ENCODE measurements at places on chromosomes 3 and 15.

DNA sequence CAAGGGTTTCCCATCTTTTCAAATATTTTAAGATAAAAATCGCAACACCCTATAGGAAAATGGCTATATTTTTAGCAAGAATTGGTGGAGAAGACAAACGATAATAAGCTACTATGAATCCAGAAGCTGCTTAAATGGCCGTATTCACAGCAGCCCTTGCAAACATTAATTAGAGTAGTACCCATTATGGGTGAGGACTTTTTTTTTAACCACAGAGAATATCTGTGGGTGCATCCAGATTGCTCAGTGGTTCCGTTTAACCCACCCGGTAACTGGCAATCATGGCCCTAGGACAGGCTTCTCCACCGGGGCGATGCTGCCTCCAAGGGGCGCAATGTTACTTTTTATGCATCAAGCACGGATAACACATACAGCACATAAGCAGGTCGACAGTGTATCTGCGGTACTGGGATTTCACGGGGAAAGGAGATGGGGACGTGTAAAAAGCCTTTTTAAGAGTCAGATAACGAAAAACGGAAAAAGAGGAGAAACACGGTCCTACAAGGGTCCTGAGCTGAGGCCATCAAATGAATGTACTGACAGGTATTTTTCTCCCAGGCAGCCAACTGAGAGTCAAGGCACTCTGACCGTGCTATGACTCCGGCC lies 968 bp upstream of the TMEM266 start:
- peak; percentile 90 for DNase-seq

GRCh38 chr3:89787485-89787884 lies 680.1 kb downstream of the EPHA3 start:
- DNase-seq: no peak

DNA sequence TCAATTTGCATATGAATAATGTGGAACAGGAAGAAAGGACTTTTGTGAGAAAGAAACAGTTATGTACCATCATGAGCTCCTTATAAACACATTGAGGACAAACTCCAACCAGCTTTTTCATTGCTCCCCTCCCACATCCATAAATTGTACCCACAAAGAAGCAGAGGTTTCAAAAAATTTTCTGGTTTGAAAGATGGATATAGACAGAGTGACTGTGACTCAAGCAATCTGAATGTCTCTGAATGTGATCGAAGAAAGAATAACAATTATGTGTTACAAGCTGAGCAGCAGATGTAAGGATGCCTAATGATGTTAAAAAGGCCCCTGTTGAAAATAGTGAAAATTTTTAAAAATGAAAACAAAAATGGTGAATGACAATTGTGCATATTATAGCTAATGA lies 127.4 kb downstream of the TFG start:
- DNase-seq: no peak

DNA sequence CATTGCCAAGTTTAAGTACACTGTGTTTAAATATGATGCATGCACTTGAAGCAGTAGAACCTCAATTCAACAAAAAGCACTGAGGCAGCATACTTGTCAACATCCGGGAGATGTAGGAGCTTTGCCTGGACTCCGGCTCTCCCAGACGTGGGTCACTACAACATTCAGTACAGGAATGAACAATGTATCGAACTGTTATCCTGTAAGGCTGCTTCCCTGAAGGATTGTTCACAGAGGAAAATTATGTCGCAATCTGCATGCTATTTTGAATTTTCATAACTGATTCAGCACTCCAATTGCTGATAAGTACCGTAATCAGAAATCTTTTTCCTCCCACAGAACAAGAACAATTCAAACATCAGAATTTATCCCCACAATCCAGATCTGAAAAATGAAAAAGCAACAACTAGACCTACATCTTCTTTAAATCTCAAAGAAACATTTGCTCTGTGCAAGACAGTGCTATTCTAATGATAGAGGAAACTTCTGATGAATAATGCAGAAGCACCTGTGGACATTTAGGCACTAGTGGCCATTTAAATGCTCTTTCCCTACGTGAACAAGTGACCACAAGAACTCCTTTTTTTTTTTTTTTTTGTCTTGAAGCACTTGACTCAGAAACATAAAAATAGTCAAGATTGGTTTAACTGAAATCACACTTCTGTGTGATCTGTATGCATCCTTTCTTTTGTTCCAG lies 113.4 kb downstream of the PLCH1 start:
- DNase-seq: no peak

- DNase-seq: no peak
Measured at GRCh38 chr3:141933421-141934300, 57.2 kb downstream of the ATP1B3 start.

- DNase-seq: no peak
Measured at GRCh38 chr3:147141516-147142288, 264.6 kb downstream of the ZIC4 start.

DNA sequence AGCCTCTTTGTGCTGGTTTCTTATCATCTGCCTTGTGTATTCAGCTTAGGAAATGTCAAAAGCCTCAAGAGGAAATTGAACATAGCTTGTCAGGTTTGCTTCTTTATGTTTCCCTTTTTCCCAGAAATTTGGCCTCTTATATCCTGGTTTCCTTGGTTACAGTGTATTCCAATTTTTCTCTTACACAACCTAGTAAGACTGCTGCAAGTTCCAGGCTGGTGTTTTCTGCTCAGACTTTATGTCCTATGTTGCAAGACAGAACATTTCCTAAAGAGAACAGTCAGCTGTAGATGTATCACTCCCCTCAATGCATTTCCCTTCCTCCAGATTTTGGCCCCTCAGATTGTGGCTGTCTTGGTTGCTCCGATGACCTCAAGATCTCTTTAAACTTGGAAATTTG lies 102.5 kb downstream of the SH3GL3 start:
- no peak for DNase-seq

DNA sequence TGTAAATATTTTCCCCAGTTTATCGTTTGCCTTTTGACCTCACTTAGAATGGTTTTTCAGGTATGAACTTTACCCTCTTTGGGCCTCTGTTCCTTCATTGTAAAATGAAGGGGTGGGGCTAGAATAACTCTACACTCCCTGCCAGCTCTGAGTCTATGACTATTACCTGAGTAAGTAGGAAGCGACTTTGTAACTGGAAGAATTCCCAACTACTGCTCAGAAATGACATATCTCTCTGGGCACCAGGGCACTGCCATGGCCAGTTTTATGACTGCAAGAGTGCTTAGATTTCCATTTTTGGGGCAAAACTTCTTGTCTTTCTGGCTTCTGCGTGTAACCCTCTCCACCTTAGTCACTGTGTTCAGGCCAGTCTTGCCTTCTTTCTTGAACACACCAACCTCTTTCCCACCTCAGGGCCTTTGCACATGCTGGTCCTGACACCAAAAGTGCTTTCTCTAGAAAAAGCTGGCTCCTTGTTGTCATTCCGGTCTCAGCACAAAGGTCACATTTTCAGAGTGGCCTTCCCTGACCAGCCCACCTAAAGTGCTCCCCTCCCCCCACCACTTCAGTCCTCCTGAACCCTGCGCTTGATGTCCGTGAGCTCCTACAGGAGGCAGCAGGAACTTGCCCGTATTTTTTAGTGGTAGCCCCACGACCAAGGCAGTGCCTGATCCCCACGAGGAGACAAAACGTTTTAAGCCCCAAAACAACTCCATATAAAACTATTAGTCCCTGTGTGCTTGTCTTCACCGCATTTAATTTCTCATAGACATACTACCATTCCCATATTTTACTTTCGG lies 25.6 kb downstream of the CDCP1 start:
- DNase-seq: no peak

GRCh38 chr15:81373775-81374395 lies at the start of gene TMC3:
Gene TMC3, minus strand, starts transcription at chr15:81374213. Its CDS starts 136 bp downstream, at chr15:81374077.
- peak; percentile 84 for DNase-seq

- DNase-seq: no peak
Measured at GRCh38 chr3:79351699-79352098, 416.1 kb downstream of the ROBO1 start.

DNA sequence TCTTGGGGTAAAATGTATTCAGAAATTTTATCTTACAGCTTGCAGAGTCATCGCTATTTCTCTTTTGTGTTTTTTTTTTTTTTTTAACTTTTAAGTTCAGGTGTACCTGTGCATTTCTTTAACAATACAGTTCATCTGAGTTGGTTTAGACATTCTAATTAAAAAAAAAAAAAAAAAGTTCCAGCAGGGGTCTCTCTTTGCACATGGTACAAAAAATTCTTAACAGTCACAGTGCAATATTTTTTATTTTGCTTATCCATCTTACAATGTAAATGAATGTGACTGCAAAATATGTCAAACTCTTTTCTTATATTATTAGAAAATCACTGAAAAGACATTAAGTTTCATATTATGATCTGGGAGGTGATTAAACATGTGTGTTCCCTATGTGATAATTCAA lies 47.5 kb upstream of the SLC9A9 start:
- DNase-seq: peak; percentile 32

DNA sequence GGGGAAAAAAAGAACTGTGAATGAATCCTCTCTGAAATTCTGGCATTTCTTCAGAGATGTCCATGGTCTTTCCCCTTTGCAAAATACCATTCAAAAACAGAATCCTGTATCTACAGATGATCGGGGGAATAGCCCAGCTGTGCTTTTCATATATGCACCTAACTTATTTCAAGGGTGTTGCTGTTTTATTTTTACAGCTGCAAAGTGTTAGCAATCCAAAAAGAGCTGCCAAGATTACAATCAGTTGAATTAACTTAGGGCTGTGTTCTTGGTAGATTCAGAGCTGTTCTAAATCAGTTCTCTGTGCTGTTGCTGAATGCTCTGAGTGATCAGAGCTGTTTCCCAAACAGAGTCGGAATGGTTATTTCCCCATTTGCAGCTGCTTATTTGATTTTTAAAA lies 175.7 kb upstream of the SEMA6D start:
- DNase-seq: no peak

GRCh38 chr3:111926266-111926676 lies 52.6 kb upstream of the ABHD10 start:
- DNase-seq: no peak

DNA sequence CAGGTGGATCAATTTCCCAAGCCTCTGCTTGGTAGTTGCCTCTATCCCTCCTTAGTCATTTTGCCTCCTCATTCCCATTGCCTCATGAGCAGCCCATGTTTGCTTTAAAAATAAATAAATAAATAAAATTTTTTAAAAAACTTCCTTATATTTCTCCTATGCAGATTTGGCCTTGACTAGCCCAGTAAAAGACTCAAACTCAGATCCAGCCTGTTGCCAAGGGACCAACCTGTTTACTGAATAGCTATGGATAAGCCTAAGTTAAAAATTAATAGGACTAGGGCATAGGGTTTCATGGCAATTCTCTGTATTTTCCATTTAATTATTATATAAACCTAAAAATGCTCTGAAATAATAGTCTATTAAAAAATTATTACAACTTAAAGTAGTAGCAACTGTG lies 384.4 kb downstream of the RSL24D1 start:
- no peak for DNase-seq

DNA sequence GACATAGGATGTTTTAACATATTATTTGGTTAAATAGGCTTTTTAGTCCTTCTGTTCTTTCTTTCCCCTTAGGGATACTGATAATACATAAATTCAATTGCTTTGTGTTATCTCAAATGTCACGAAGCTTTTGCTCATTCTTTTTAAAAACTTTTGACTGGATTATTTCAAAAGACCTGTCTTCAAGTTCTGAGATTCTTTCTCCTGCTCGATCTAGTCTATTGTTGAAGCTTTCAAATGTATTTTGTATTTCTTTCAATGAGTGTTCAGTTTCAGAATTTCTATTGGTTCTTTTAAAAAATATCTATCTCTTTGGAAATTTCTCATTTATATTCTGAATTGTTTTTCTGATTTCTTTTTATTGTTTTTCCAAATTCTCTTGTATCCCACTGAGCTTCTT lies 16.9 kb downstream of the IL20RB start:
- DNase-seq: no peak

DNA sequence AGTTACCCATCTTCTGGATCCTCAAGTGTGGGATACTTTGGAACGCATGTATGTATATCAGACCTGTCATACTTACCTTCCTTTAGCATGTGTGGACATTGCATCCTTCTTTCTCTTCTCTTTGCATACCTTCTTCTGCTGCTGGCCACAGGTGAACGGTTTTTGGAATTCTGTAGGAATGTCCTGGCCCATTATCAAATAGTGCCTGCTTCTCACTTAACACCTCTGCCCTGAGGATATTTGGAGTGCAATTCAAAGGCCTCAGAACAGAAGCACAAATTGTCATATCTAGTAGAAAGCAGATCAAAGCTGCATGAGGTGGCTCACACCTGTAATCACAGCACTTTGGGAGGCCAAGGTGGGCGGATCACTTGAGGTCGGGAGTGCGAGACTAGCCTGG lies 34.1 kb upstream of the UACA start:
- DNase-seq: no peak

DNA sequence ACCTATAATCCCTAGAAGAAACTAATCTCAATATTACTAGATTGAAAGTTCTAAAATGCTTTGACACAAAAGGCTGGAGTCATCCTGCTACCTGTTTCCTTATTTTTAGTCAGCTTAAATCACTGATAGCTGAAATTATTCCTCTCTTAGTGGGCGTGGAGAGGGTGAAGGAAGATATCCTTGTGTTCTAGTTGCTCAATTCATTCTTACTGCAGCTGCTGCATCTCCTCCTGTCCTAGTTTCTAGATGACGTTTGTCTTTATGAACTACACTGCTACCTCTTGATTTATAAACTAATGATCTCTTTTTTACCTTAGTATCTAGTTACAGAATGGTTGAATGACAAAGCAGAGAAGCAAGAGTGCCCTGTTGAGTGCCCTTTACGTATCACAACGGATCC lies 50.7 kb downstream of the SETD5 start:
- DNase-seq: no peak

- no peak for DNase-seq
Measured at GRCh38 chr3:28349469-28350000, 911 bp upstream of the AZI2 start.

DNA sequence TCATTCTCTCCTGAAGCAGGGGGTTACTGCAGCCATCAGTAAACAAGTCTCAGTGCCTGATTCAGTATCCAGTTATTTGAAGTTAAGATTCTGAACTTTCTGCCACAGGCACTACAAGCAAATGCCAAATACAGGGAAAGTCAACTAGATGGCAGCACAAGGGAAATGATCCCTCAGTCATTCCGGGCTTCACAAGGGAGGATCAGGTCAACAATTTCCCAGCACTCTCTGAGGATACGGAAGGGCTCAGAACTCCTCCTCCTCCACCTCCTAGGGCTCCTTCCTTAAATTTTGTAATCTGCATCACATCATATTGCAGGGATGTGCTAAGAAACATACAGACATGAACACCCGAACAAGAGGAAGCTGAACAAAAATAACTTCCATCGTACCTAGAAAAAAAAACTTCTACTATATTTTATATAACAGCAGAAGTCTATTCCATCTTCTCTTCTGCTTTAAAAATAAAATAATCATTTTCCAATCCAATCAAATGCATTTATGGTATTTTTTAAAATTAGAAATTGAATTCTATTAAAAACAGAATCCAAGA lies 187.1 kb downstream of the FMN1 start:
- DNase-seq: peak; percentile 14

GRCh38 chr15:90104551-90104950 lies 2.3 kb upstream of the IDH2 start:
- DNase-seq: no peak

Measured in G401 (cell line).